ENCODE measurements at places on chromosomes 5 and 9.

GRCh38 chr9:68877219-68877618 lies 136.7 kb downstream of the PRKACG start:
- DNase-seq, result no peak

- no peak for DNase-seq
These were observed 137.4 kb downstream of the CD180 start for GRCh38 chr5:67058998-67059743.

- no peak for DNase-seq
These were observed 1392.3 kb upstream of the CDH9 start for GRCh38 chr5:28430565-28431178.

- DNase-seq, result no peak
These were observed 98.0 kb downstream of the PLPPR1 start for GRCh38 chr9:101126556-101126955.

- DNase-seq, result no peak
These were observed 56.4 kb upstream of the BOD1 start for GRCh38 chr5:173672891-173673290.

DNA sequence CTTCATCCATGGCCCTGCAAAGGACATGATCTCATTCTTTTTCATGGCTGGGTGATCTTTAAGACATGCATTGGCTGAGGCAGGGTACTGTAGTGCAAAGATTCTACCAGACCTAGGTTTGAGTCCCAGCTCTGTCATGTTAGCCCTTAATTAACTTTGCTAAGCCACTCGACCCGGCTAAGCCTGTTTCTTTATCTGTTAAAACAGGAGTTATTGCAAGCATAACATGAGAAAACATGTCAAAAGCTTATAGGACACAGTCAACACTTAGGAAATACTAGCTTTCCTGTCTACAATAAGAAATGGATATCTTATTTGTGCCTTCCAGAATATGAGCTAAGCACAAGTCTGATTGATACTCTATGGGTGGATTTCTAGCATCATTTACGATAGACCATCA lies 92.6 kb downstream of the RASEF start:
- DNase-seq, result no peak

GRCh38 chr9:72200452-72200851 lies 51.2 kb downstream of the GDA start:
- no peak for DNase-seq

DNA sequence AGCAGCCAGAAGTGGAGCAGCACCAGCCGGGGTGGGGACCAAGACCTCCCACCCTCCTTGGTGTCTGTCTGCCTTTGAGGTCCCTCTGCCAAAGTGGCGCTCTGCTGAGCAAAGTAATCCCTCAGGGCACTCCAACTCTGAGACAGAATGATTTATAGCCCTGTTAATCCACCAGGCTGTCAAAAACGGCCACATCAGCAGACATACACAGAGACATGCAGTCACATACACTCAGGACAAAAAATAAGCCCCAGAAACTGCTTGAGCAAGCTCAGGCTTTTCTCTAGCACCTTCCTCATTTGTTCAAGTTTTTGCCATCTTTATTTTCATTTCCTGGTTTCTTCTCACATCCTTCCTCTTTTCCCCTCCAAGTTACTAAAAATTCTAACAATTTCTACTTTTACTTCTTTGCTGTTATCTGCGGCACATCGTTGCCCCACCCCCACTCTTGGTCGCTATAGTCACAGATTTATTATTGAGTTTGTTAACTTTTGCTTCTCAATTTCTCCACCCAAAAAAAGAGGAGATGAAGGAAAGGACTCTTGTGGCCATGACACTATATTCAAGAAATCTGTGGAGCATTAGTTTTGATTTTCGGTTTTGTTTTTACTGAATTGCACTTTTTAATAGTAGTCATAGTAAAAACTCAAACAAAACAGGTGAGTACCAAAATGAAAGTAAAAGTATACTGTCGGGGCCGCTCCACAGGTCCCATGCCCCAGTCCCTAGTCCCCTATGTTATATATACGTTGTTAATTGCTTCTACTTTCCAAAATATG lies 17.4 kb upstream of the ADRB2 start:
- DNase-seq, result peak; percentile 95

DNA sequence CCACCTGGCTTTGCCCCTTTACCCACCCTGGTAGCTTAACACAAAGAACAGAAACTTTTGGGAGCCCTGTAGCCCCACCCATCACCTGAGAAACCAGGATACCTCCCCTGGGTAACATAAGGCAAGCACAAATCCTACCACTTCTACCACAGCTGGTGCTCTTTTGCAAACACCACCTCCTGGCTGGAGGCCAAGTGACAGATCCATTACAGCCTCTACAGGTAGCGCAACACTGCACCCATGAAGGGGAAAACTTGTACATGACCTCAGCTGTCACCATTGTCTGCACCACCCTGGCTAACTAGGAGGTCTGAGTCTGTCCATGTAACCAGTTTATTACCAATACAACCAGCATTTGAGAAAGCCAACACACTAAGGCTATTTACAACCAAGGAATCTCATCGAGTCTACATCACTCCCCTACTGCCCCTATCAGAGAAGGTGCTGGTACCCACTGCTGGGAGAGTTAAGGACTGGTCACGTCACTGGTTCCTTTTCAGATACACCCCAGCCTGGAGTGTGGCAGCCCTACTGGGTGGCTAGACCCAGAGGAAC lies 128.6 kb downstream of the PJA2 start:
- DNase-seq, result no peak

DNA sequence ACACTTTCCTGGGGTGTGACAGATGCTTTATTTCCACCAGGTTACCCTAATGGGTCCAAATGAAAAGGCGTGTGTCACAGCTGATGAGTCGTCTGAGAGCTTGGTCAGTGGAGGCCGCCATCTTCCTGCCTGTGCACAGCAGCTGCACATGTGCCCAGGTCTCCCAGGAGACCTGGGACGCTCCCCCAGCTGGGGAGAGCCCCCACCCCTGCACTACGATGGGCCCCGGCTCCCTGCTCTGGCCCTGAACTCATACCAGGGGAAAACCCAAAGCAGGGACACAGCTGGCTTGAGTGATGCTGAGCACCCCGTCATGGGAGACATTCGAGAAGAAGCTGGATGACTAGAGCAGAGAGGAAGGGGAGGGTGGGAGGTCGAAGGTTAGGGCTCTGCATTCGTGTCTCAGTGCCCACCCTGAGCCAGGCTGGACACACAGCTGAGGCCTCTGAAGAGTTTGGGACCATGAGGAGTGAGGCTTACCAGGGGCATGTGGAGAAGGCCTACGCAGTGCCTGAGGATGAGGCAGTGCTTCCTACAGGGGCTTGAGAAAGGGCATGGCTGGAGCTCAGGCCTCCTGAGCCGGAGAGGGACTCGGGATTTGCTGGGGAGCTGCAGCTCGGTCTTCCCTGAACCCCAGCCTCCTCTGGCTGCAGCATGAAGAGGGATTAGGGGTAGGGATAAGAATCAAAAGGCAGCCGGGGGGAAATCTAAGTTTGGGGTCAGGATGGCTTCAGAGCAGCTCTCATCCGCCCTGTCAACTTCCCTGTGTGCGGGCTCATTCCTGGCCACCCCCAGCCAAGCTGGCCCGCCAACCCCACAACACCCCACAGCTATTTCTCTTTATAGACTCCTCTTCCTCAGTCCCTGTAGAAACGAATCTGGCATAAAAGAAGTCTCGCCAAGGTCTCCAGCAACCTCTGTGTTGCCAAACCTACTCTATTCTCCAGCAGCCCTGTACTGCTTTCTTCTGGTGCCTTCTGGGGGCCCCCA lies 42.2 kb upstream of the RNU6ATAC start:
- DNase-seq, result no peak

DNA sequence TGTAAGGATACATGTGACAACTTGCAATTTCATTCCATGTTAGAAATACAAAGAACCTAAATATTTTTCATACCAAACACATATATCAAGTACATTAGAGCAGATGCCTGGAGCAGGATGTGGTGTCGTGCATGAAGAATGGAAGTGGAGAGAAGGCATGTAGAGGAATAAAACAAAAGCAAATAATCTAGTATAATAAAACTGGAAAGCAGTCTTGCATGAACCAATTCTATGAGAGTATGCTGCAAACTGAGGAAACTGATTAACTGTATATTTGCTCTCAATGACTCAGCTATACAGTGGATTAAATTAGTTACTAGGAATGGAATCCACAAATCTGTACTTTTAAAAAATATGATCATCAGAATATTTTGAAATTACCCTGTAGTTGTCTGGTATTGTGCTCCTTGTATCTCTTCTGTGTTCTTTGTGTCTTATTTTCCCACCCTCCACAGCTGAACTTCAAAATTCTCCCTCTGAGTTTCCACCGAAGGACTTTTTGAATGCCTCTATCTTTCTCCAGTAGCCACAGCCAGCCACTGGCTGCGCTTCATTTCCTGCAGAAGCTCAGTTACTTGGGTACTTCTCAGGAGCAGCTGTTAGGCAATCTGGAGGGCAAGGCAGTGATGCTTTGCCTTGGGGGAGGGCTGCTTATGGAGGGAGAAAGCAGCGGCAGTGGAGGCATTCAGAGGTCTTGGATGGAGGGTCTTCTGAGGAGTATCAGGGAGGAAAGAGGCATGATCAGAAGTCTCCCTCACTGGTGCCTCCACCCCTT lies 608.0 kb downstream of the BRINP1 start:
- no peak for DNase-seq

DNA sequence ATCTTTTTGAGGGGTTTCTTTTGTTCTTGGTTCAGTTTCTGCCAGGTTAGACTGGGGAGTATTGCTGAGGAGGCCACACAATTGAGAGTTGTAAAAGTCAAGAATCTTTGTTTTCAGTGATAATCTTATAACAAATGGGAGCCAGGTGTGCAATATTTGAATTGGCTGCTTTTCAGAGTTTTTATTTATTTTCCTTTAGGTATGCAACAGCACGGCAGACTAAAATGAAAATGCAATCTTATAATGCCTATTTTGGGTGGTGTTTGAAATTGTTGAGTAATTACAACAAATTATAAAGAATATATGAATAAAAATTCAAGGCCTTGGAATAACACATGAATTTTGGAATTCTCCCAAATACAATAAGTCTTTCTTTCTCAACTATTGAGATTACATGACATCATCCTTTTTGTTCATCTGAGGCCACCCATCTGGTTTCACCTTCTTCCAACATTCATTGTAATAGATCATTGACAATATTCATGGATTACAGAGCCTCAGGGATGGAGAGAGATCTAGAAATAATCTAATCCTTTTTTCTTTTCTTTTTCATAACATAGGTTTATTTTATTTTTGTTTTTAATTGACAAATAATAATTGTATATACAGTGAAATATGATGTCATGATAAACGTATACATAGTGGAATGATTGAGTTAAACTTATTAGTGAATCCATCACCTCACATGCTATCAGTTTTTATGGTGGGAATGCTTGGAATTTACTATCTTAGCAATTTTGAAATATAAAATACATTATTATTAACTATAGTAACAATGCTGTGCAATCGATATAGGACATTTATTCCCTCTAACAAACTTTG lies 1061.0 kb downstream of the NR2F1-AS1 start:
- no peak for DNase-seq

GRCh38 chr5:79143684-79144379 lies 32.2 kb downstream of the BHMT start:
- no peak for DNase-seq

GRCh38 chr9:111922324-111923013 lies 25.9 kb downstream of the UGCG start:
- DNase-seq, result no peak

GRCh38 chr5:1727571-1727970 lies 72.1 kb downstream of the MRPL36 start:
- no peak for DNase-seq

DNA sequence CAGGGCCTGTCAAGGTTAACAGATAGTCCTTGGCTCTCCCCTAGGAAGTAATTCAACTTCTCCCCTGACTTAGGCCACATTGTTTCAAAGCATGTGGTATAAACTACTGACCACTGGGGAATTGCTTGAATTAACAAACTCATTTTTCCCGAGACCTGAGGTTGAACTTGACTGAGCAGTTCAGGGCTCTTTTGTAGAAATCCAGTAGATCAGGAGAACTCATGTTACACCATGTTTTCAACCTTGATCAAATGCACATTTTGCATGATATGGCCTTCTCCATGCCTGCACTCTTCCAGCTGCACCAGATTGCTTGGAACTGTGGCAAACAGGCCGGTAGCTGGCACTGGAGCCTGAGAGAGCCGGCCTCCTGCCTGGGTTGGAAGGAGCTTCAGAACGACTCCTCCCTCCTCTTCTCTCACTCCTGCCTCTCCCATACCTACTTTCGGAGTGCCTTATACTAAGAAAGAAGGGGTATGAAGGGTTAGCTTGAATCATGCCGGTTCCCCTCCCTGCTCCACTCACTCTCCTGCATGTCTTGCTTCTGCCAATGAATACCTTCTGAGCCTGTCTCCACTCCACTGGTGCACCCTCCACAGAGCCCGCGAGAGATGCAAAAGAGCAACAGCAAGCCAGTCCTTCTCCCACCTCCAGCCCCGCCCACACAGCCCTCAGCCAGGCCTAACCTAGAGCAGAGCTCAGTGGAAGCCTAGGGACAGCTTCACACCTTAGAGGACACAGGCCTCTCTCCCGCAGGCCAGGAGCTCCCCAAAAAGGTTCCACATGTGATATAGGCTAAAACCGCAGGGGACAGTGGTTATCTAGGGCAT lies 159.4 kb downstream of the MACROH2A1 start:
- no peak for DNase-seq

DNA sequence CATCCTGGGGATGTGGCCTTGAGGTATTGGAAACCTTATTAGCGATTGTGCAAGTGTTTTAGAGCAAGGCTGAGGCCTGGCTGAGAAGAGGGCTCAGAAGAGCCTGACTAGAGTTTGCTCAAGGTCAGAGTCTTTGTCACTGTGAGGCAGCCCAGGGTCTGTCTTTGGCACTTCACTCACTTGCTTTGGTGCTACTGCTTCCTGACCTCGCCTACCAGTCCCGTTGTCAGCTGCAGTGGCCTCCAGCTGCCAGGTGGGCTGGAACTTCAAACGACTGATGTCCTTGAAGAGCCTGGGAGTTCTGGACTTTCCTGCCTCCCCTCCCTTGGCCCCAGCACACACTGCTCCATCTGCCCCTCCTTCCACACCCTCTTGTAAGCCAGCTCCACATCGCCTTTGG lies 228.0 kb downstream of the SNX18 start:
- DNase-seq, result no peak

- DNase-seq, result no peak
These were observed 4.7 kb downstream of the URM1 start for GRCh38 chr9:128375865-128376264.

GRCh38 chr9:133558191-133559126 lies 24.0 kb downstream of the ADAMTSL2 start:
- DNase-seq, result no peak

- no peak for DNase-seq
These were observed 309.0 kb downstream of the PLK2 start for GRCh38 chr5:58150926-58151325.

DNA sequence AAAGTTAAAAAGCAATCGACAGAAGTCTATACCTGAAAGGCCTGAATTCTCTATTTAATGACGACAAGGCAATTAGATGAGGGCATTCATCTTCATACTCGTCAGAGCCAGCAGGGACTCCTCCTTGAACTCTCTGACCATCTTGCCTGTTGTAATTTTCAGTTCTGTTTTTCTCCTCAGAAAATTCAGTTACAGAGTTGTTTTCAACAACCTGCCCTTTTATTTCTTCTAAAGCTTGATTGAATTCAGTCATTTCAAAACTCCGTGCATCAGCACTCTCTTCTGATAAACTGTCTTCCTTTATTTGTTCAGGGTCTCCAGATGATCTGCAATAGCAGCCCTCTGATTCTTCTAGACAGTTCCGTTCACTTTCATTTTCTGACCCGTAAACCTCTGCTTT lies 15.6 kb downstream of the RIOK2 start:
- no peak for DNase-seq

GRCh38 chr5:16245249-16245648 lies 65.7 kb upstream of the MARCHF11 start:
- no peak for DNase-seq

- DNase-seq, result no peak
These were observed 303.0 kb downstream of the PARP8 start for GRCh38 chr5:50969151-50970031.
